ENCODE measurements at places on chromosomes 6 and 20.

GRCh38 chr20:33097001-33097400 is 17.6 kb downstream of the BPIFB4 start:
- DNase-seq: no peak

- DNase-seq: no peak
Measured at GRCh38 chr20:50969912-50970311, 11.3 kb downstream of the MOCS3 start.

DNA sequence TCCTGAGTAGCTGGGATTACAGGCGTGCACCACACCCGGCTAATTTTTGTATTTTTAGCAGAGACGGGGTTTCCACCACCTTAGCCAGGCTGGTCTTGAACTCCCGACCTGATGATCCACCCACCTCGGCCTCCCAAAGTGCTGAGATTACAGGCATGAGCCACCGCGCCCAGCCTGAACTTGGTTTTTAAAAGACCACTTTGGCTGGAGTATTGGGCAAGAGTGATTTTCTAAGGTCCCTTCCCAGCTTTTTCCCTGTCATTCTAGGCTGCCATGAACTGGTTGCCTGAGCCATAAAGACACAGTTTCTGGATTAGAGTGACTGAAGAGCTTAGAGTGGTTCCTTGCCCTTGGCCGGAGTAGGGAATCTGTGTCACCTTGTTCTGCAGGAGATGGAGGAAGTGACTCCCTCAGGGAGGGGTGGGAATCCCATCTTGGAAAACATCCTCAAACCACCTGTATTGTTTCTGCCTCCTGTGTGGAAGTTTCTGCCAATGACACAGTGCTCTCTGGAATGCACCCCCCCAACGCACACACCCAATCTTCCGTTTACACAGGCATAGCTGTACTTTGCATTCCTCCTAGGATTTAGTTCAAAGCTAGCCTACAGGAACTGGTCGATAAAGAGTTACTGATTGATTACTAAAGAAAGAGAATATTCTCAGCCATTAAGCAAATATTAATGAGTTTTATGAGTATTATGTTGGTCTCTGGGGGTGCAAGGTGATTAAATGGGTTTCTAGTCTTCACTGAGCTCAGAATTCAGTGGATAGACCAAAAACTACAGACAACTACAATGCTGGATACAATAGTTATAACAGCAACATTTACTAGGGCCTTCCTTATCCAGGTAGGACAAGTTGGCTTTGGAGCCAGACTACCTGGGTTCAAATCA is 18.2 kb downstream of the BCL2L1 start:
- DNase-seq: no peak

GRCh38 chr6:74069089-74069581 is 373.1 kb downstream of the CD109 start:
- DNase-seq: no peak

DNA sequence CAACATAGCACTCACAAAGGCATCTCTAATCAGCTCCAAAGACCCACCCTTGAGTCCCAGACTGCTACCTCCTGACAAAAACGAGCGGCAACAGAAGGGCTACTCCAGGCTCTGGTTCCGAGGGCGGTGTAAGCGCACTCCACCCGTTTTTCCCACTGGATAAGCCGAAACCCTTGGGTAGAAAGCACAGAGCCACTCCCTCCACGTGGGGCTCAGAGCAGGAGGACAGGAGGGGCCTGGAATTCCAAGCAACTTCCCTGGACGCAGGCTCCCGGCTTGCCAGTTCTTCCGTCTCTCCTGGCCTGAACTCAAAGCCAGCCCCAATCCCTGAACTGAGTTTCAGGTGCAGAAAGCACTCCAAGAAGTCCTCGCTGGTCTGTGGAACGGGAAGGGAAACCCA is 7.4 kb downstream of the GMEB2 start:
- DNase-seq: no peak

- no peak for DNase-seq
Measured at GRCh38 chr6:164911873-164912580, 397.4 kb downstream of the C6orf118 start.

Data from esophagus squamous epithelium (tissue), 5 donors.